ENCODE measurements at places on chromosomes 1 and 21. TPM values are rescaled to one million over a fixed set of nuclear protein-coding genes. Genes with fewer than 3 reads are reported as not detected.

The FAM163A gene
- not detected for polyA plus RNA-seq

The TSEN15 gene
- polyA plus RNA-seq, result 65.5 TPM

The ZNF496 gene
- polyA plus RNA-seq, result 15.1 TPM

The MRPL37 gene
- polyA plus RNA-seq, result 23.1 TPM

DNA sequence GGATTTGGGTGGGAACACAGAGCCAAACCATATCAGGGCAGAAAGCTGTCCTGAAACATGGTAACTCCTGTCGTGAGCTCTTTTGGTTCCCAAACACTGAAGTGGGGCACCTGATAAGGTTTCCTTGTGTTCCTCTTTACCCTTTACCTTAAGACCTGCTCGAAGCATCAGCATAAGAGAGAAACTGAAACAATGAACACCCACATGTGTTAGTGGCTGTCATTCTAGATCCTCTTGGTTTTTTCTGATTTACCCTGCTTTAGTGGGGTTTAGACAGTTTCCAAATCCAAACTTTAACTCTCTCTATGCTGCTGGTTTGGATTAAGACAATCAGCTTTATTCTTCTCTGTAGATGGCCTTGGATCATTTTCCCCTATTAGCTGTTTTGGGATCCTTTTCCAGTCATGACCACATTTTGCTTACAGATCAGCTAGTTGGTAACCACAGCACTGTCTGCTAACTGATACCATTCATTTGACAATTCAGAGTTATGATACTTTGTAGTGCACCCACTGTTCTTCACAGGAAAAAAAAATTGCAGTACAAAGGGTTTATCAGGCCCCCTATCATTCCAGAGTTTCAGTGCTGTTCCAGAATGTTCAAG is 975 bp upstream of the MNDA start:
- no peak for DNase-seq

DNA sequence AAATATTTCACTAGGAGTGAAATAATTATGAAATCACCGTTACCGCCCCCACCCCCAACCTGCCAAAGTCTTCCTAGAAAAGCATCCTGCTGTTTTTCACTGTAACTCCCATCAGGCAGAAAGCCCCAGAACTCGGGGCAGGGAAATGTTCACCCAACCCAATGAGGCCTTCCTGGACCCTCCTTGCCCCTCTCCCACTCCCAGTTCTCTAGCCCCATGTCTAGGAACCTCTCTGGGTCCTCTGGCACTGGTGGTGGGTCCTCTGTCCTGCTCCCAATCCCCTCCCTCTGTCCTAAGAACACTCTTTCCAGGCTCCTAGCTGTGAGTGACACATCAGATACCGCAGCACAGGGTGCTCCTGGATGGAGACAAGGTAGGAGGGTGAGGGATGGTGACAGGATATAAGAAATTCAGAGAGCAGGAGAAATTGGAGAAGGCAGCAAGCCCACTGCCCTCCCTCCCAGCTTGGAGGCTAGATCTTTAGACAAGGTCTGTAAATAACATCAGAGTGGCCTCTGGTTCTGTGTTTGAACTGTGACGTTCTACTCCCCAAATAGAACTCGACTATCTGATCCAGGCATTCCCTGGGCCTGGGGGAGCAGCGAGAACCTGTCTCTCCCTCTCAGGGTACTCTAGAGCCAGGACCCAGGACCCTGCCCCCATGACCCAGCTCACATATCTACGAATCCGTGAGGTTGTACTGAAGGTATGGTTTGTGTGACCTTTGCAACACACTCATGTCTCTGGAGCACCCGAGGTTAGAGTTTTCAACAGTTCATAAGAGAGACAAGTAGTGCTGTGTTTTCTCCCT is 23.3 kb upstream of the BTG2 start:
- DNase-seq, result no peak

DNA sequence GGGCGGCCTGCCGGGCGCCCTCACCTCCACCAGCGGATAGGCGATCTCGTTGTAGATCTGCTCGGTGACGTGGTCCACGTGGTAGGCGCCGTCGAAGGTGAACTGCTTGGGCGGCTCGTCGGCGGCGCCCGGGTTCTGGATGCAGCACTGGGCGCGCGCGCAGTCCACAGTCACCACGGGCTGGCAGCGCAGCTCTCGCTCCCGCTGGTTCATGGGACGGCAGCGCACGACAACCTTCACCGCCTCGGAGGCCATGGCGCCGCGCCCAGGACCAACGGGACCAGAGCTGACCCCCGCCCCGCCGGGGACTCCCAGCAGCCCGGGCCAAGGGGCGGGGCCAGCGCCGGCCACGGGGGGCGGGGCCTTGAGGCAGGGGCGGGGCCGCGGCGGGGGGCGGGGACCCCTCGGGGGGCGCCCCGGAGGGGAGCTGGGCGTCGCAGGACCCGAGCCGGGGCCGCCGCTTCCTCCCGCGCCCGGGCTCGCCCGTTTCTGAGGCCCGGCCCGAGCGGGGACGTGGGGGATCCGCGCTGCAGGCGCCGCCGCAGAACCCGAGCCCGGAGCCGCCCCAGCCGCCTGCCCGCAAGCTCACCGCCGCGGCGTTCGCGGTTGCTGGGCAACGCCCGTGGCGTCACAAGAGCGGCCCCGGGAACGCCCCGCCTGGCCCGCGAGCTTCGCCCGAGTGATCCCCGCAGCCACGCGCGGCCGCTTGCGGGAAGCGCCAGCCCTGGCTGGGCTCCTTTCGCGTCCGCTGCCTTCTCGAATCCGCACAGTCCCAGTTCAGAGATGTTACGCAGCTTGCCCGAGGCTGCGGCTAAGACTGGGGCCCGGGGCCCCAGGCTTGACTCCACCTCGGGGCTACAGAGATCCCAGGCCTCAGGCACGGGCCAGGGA is at the start of gene KIF17:
Gene KIF17 (minus strand): TSS at position 556 of the 891 bp plus-strand sequence. CDS start 301 bp downstream, at position 255.
- DNase-seq, result no peak

DNA sequence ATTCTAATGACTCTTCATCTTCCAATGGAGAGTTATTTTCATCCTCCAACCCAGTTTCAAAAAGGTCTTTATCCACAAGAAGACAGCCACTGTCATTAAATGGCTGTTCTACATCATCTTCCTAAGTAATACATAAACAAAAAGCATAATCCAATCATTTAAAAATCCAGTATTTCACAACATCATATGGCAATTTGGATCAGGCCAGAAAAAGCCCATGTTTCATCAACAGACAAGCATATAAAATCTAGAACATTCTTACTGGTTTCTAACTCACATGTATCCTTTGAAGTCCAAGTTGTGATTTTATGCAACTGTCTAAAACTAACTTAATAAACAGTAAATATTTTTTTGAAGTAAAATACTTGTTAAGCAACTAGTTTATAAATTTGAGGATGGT is 6.6 kb downstream of the CLSPN start:
- no peak for DNase-seq

DNA sequence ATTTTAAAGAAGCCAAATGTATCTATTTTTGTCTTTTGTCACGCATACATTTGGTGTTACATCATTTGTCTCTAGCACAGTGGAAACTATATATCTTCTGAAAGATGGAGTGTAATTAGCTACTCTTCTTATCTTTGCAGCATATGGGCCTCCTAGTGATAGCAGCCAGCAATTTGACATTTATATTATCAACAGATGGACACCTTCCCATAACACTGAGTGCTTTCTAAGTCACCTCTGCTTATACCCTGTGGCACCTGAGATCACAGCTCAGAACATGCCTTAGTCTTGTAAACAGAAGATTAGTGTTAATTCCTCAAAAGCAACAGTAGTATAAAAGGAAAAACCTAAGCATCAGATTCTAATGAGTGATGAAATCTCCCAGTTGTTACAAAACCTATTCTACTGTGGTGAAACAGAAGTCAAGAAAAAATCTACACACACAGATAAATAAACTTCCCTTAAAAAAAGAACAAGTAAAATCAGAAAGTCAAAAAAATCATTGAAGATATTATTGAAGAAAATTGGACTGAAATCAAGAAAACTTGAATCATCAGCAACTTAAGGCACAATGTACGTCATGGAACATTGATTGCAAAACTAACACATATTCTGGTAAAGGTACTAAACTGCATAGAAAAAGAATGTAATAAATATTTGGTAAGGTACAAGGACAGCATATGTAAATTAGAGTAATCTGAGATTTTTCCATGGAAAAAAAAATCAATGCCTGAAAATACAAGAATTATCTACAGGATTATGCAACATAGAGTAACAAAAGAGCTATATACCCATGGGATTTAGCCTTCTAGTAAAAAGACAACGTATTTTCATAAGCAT is 61.7 kb downstream of the KCNT2 start:
- no peak for DNase-seq

DNA sequence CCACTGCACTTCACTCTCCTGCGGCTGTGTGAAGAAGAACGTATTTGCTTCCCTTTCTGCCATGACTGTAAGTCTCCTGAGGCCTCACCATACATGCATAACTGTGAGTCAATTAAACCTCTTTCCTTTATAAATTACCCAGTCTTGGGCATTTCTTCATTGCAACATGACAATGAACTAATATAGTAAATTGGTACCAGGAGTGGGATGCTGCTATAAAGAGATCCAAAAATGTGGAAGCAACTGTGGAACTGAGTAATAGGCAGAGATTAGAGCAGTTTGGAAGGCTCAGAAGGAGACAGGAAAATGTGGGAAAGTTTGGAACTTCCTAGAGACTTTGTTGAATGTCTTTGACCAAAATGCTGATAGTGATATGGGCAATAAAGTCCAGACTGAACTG is 1907.9 kb downstream of the MRPL39 start:
- DNase-seq, result no peak

- no peak for DNase-seq
These were observed 35.7 kb downstream of the TNFRSF8 start for GRCh38 chr1:12098786-12099185.

GRCh38 chr1:247089616-247090375 is 11.2 kb upstream of the ZNF670 start:
- no peak for DNase-seq

DNA sequence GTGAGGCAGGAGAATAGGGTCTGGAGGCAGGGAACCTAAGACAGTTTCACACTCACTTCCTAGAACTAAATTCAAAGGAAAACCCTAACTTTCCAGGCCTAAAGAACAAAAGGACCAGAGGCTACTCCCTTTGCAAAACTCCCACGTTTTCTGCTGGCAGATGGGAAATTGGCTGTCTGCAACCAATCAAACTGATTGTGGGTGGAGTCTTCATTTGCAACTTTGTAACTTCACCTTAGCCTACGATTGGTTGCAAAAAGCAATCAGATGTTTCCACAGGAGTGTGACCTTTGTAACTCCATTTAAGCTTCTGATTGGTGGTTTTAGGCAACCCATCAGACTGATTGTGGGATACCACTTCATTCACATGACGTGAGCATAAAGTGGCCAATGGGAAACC is 19.7 kb upstream of the GNG4 start:
- no peak for DNase-seq

- DNase-seq, result no peak
These were observed 69.9 kb downstream of the RRAGC start for GRCh38 chr1:38789498-38790169.

DNA sequence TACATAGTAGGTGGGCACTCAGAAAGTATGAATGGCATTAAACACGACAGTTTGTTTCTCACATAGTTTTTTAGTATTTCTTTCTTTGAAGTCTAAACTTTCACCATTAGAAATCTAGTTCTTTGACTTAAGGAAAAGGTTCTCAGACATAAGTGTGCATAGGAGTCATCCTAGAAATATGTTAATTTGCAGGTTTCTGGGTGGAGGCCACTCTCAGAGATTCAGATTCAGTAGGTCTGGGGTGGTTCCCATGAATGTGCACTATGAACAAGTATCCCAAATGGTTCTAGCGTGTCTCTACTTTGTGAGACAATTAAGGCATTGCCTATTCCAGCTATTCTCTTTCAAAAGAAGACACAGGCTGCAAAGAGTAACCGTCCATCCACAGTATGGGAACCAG is 119.3 kb downstream of the NGF start:
- DNase-seq, result no peak

- DNase-seq, result no peak
These were observed 13.9 kb upstream of the WDR26 start for GRCh38 chr1:224448453-224449017.

- DNase-seq, result peak; percentile 59
These were observed 24.9 kb downstream of the NID1 start for GRCh38 chr1:236039740-236040685.
